ENCODE measurements at places on chromosomes 7 and 10. TPM values are rescaled to one million over a fixed set of nuclear protein-coding genes. Genes with fewer than 3 reads are reported as not detected.

GRCh38 chr7:110095372-110096052 is 995.4 kb upstream of the LRRN3 start:
- H3K4me3 ChIP-seq = no peak overlapping the region
- no peaks in the 10 kb centered on the region for H3K4me1 ChIP-seq
- H3K27me3 ChIP-seq = no peaks in the 10 kb centered on the region
- no peak for DNase-seq
- no peak overlapping the region for H3K27ac ChIP-seq
- no peaks in the 10 kb centered on the region for H3K36me3 ChIP-seq

- no peak overlapping the region for H3K4me3 ChIP-seq
- H3K36me3 ChIP-seq = peaks cover 36% of the 10 kb centered on the region
- no peaks in the 10 kb centered on the region for H3K27me3 ChIP-seq
- peaks cover 24% of the 10 kb centered on the region for H3K4me1 ChIP-seq
- no peak overlapping the region for H3K27ac ChIP-seq
Measured at GRCh38 chr7:137882806-137883205, 36.0 kb upstream of the DGKI start.

DNA sequence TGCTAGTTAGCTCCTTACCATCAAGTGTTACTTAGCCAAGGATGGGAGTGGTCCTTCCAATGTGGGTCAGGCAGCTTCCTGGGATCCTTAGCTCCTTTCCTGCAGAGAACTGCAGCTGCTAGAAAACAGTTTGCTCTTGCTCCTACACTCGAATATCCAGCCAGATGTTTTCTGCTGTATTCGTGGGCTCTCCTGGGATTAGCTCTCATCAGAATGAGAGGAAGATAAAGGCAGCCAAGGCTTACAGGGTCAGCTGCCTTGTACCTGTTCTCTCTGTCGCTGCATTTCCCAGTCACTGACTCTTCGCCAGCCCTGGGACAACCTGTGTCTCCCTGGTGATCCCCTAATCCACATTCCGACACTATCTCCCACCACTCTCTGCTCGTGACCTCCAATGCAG is 29.0 kb downstream of the NEUROD6 start:
- H3K27me3 ChIP-seq = no peaks in the 10 kb centered on the region
- no peak for DNase-seq
- H3K36me3 ChIP-seq = no peaks in the 10 kb centered on the region
- no peak overlapping the region for H3K27ac ChIP-seq

- peaks cover 4% of the 10 kb centered on the region for H3K36me3 ChIP-seq
- no peak overlapping the region for H3K27ac ChIP-seq
- H3K4me1 ChIP-seq = no peaks in the 10 kb centered on the region
- DNase-seq = no peak
Measured at GRCh38 chr10:84159076-84159685, 14.4 kb upstream of the GPR15LG start.

- no peaks in the 10 kb centered on the region for H3K27me3 ChIP-seq
- H3K4me3 ChIP-seq = no peak overlapping the region
- H3K27ac ChIP-seq = no peak overlapping the region
- no peaks in the 10 kb centered on the region for H3K4me1 ChIP-seq
- no peaks in the 10 kb centered on the region for H3K36me3 ChIP-seq
Measured at GRCh38 chr10:23912884-23913404, 296.0 kb upstream of the KIAA1217 start.

GRCh38 chr10:124129471-124129870 is 36.1 kb upstream of the CHST15 start:
- H3K4me3 ChIP-seq = no peak overlapping the region
- H3K27me3 ChIP-seq = peaks cover 2% of the 10 kb centered on the region
- no peaks in the 10 kb centered on the region for H3K36me3 ChIP-seq

GRCh38 chr10:14683256-14683655 is 91.4 kb downstream of the FAM107B start:
- no peaks in the 10 kb centered on the region for H3K36me3 ChIP-seq
- no peak overlapping the region for H3K4me3 ChIP-seq
- no peak overlapping the region for H3K27ac ChIP-seq
- no peak for DNase-seq
- H3K4me1 ChIP-seq = no peaks in the 10 kb centered on the region
- H3K27me3 ChIP-seq = no peaks in the 10 kb centered on the region

- H3K27me3 ChIP-seq = no peaks in the 10 kb centered on the region
- H3K4me1 ChIP-seq = no peaks in the 10 kb centered on the region
- no peak for DNase-seq
- no peak overlapping the region for H3K27ac ChIP-seq
- no peaks in the 10 kb centered on the region for H3K36me3 ChIP-seq
Measured at GRCh38 chr10:36556468-36556867, 568.9 kb upstream of the ANKRD30A start.

GRCh38 chr7:157486007-157486755 is 149.4 kb downstream of the DNAJB6 start:
- H3K27me3 ChIP-seq = no peaks in the 10 kb centered on the region
- H3K4me1 ChIP-seq = peaks cover 15% of the 10 kb centered on the region
- no peak for DNase-seq
- no peak overlapping the region for H3K4me3 ChIP-seq
- H3K36me3 ChIP-seq = no peaks in the 10 kb centered on the region
- H3K27ac ChIP-seq = no peak overlapping the region

DNA sequence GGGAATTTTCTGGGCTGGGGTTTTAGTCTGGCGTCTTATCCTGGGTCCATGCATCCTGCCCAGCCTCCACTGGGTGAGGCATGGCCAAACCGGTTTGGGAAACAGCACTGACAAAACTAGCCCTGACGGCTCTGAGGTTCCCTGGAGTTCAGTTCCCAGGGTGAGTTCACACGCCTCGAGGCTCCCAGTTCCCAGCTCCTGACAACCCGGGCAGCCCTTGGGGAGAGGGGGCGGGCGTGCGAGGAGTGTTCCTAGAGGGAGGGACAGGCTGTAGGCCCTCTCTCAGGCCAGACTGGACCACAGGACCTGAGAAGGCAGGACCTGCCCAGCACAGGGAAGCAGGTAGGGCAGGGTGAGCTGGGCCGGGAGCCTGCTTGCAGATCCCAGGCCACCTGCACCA is 82.3 kb upstream of the PPIF start:
- no peaks in the 10 kb centered on the region for H3K27me3 ChIP-seq
- peaks cover 96% of the 10 kb centered on the region for H3K4me1 ChIP-seq
- peaks cover 59% of the 10 kb centered on the region for H3K36me3 ChIP-seq
- no peak overlapping the region for H3K27ac ChIP-seq

The OR6V1 gene
- total RNA-seq = not detected

The DNA2 gene
- total RNA-seq = 10.2 TPM

The FKBP9 gene
- 118 TPM for total RNA-seq

The NME8 gene
- total RNA-seq = 0.59 TPM

The GIMAP7 gene
- total RNA-seq = 13.2 TPM

Data from spinal cord (tissue), 10 donors.